ENCODE measurements at places on chromosomes 3 and 15.

DNA sequence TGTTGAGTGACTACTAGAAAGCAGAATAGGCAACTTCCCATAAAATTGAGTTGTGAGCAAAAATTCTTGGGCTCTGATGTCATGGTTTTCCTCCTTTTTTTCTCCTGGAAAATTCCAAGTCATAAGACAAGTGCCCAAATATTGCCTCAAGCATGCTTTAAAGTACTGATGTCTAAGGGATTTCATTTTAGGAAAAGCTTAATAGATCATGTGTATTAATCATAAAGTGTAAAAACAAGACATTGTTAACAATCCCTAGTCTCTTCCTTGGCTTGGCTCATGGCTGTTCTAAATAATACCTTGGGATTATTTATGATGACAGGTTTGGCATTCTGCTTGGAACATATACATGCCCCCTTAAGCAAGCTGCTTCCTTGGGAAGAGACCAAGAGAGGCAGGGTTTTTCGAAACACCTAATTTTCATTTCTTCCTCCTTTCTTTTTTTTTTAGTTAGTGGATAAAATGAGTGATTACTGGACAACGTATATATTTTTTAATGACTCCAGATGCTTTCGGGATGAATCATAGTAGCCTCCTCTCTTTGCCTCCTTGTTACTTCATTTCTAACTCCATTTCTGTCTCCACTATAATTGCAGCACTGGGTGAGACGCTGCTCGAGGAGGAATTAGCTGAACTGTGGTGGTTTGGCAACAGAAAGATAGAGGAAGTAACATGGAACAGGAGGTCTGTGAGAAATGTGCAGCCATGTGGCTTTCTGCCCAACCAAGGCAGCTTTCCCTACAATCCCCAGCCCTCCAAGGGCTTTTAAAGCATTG, 104.9 kb downstream of the TPRG1 start:
- peak; percentile 75 for DNase-seq

DNA sequence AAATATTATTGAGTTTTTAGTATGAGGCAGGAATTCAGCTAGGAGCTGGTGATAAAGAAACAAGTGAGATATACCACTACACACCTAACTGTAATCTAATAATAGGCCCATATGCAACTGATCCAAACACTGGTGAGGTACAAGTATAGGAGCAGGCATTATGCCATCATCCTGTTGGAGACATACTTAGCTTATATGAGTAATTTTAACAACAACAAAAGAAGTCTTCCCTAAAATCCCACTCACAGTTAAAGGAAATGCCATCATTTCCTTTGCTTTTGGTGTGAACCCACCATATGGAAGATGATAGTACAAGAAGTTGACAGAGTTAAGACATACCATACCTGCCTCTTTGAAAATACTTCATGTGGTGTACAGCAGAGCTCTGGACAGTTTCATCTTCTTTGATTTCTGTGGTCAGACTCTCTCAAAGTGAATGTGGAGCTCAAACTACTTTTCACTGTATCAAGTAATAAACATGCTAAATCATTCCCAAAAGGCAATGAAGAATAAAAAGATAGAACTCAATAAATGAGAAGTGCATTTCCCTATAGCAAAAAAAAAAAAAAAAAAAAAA, 85.5 kb downstream of the CD200R1L start:
- DNase-seq = peak; percentile 43

GRCh38 chr15:97129674-97130073, 799.2 kb downstream of the NR2F2 start:
- DNase-seq = no peak

- DNase-seq = peak; percentile 15
Measured at GRCh38 chr3:59456852-59457485, 407.1 kb upstream of the CFAP20DC start.

- DNase-seq = peak; percentile 32
Measured at GRCh38 chr3:12049675-12050074, 45.5 kb downstream of the SYN2 start.

DNA sequence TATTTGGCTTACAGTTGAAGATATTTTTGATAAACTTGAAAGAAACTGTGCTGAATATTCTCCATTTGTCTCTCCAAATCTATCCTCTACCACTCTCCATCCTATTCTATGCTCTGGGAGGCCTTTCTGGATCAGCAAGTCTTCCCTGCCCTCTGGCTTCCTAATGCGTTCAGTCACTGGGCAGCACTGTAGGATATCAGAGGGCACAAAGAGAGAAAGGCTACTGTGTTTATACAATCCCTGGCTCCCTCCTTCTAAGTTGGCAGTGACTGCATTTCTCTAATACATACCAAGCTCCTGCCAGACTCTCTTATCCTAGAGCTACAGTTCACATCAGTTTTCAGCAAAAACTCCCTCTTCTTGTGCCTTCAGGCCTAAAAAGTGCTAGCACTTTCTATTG, 102.1 kb upstream of the FHIT start:
- DNase-seq = no peak

- DNase-seq = no peak
Measured at GRCh38 chr3:131747466-131747865, 244.7 kb upstream of the MRPL3 start.
